H7 (cell line): ENCODE measurements at places on chromosomes 5 and 9. TPM values are rescaled to one million over a fixed set of nuclear protein-coding genes. Genes with fewer than 3 reads are reported as not detected.

Gene PCDHB12
- not detected in 2 replicates for total RNA-seq

- no peak for DNase-seq
Observed at GRCh38 chr9:95609426-95609825, 92.7 kb upstream of the PTCH1 start.

GRCh38 chr9:70020991-70021571, 22.6 kb upstream of the MAMDC2 start:
- DNase-seq: no peak

GRCh38 chr5:179243333-179243732, 101.9 kb downstream of the ADAMTS2 start:
- DNase-seq: no peak
